ENCODE measurements at places on chromosomes 3 and 15.
A peak's percentile ranks its signal among the peaks of the same experiment; 100 is the strongest.

DNA sequence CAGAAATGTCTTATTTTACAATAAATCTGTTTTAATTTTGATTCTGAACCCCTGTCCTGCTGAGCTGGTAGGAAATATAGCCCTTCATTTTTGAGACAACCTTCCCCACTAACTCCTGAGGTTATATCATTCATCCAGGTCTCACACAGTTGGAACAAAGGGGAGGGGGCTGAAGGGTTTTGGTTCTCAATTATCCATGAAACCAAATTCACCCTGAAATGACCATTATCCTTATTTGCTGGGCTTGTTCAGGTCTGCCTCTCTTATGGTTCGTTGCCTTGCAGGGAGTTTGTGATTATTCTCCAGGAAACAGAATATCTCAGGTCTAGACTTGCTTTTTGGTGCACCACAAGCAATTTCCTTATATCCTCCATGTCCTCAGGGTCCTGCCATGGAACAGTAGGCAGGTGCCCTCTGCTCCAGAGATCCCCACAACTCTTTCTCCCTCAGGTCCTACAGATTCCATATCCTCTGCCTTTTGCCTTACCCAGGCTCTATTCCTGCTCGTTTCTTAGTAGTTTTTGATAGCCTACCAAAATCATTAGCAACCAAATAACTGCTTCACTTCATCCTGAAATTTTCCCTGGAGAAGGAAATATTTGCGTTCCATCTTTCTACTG lies 94.4 kb downstream of the TGFBR2 start:
- no peak for DNase-seq

- DNase-seq, result no peak
Observed at GRCh38 chr3:194389269-194389668, 9.8 kb downstream of the GP5 start.

GRCh38 chr15:93983526-93983925 lies 247.8 kb upstream of the MCTP2 start:
- DNase-seq, result no peak

- no peak for DNase-seq
Observed at GRCh38 chr3:13111173-13111872, 38.1 kb upstream of the IQSEC1 start.

- DNase-seq, result no peak
Observed at GRCh38 chr3:53748512-53749271, 97.5 kb downstream of the CHDH start.

DNA sequence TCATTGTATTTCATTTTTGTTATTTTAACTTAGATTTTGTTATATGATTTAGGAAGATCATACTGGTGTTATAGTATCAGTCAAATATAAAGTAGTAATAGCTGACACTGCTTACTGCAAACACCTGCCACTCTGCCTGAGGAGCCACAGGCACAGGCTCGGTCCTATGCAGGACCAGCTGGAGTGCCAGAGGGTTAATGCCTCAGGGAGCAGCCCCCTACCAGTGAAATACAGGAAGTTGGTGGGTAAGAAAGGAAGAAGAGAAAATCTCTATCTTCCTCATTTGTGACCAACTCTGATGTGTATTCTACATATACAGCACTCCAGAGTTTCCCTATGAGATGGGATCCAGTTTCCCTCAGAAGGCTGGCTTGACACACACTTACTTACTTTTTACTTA lies 593.3 kb downstream of the UNC13C start:
- no peak for DNase-seq

GRCh38 chr3:109021556-109021955 lies 67.9 kb upstream of the GUCA1C start:
- DNase-seq, result no peak

GRCh38 chr3:196737655-196738054 lies 2.0 kb upstream of the PAK2 start:
- no peak for DNase-seq

DNA sequence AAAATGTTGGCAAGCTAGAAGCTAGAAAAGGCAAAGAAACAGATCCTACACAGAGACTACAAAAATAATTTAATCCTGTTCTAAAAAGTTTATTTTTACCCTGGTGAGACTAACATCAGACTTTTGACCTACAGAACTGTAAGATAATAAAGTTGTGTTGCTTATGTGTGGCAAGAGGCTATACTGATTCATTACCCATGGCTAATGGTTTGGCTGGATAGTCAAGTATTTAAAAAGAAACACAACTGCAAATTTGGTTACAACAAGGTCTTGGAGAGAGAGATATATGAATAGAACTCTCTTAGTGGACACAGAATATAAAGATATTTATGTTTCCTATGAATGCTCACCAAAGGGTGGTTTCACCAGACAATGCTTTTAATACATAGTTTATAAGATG lies 364.2 kb upstream of the PLSCR5 start:
- no peak for DNase-seq

- no peak for DNase-seq
Observed at GRCh38 chr3:12345584-12346494, 57.0 kb downstream of the PPARG start.

- no peak for DNase-seq
Observed at GRCh38 chr3:2957115-2957514, 153.1 kb downstream of the IL5RA start.

GRCh38 chr3:45187694-45188141 lies 38.4 kb downstream of the TMEM158 start:
- no peak for DNase-seq

DNA sequence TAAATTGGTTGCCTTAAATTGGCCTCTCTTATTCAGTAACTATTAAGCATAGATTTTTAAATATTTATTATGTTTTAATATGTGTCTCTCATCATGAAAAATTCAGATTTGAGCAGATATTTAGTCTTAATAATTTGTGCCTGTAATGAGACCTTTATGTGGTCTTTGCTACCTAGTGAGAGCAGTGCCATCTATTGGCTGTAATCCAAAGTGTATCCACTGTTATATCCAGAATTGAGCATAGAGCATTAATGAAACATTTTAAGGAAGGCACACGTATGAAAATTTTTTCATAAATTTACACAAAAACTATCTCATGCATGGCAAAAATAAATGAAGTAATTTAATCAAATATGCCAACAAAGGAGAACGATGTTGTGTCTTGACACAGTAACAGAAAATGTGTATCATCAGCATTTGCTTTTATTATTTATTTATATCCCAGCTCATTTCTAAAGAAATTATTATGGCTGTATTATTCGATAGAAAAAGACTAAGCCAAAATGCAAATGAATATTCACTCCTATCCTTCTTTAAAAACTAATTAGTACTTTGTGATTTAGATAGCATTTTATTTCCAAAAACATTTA lies 203.5 kb downstream of the RSRC1 start:
- DNase-seq, result no peak

GRCh38 chr15:78715930-78716329 lies 74.9 kb upstream of the CHRNB4 start:
- DNase-seq, result no peak

- no peak for DNase-seq
Observed at GRCh38 chr3:117486719-117487716, 777.4 kb downstream of the TUSC7 start.

GRCh38 chr3:127209840-127210653 lies 17.1 kb downstream of the PRR23E start:
- DNase-seq, result no peak

GRCh38 chr3:131797776-131798175 lies 237.0 kb downstream of the CPNE4 start:
- no peak for DNase-seq

- no peak for DNase-seq
Observed at GRCh38 chr3:11172096-11172690, 17.9 kb downstream of the HRH1 start.

DNA sequence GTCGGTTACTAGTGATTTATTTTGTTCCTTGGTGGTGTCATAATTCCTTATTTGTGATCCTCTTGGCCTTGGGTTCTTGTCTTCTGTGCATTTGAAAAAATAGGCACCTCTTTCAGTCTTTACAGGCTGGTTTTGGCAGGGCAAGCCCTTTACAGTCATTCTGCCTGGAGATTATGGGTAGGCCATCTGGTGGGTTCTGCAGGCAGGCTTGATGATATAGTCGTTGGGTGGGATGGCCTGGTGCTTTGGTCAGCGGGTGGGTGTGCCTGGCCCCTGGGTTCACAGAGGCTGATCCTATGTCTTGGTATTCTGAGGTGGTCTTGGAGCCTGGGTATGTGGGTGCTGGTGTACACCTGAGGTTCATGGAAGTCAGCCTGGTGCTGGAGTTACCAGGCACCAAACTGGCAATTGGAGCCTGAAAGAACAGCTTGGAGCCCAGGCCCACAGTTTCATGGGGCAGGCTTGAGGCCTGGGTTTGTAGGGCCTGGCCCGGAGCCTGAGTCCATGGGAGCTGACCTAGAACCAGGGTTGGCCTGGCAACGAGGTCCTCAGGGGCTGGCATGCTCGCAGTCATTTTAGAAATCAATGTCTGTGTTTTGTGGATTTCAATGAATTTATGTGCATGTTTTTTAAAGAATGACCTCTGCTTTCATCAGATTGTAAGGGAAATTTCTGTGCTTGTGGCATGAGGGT lies 63.3 kb downstream of the DOCK3 start:
- no peak for DNase-seq

DNA sequence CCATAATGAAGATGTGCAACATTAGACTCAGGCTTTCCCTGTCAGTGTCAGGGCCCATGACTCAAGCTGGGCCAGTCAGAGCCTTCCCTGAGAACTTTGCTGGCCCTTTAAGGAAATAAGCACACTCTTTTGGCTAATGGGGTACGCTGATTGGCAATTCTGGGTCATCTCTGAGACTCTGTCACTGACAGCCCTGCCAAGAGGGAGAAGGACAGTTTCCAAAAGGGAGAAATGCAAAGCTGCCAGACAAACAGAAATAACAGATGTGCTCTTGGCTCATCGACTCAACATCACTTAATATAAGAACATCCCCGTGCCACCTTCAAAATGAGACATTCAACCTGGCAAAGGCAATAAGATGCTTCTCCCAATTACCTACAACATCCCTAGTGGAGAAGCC lies 491.9 kb upstream of the PROK2 start:
- DNase-seq, result no peak

GRCh38 chr15:88450125-88450798 lies 16.9 kb downstream of the MRPL46 start:
- DNase-seq, result peak; percentile 23

DNA sequence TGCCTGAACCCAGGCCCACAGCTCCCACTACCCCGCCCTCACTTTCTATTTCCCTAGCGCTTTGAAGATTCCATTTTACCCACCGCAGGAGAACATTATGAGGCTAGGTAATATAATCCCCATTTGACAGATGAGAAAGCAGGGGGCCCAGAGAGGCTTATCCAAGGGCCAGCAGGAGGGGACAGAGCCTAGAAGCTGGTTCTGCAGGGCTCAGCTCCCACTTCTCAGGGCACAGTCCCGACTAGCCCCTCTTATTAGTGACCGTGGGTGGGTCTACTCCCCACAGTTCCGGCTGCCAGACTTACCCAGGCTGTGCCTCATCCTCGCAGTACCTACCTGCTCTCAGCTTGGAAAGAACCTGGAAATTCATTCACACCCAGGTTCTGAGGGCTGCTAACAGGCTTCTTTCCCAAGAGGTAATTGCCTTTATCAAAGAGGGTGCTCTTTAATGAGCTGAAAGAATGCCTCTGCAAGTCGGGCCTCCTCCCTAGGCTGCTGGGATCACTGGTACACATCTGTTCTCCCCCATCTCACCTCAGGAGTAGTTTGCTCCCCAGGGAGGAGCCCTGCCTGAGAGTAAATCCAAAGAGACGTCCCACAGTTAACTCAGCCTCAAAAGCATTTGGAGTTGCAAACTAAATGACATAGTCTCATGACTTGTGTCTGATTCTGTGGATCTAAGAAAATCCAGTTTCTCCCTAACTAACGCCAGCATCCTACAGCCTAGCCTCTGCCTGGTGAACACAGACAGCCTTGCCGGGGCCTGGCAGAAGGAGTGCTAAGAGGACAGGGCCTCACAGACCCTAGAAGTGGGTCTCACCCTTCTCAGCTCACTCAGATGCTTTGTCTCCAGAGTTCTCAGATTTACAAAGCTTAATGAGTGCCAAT lies 125.0 kb downstream of the CHSY1 start:
- peak; percentile 35 for DNase-seq

- DNase-seq, result no peak
Observed at GRCh38 chr3:59677747-59678702, 628.2 kb upstream of the CFAP20DC start.

DNA sequence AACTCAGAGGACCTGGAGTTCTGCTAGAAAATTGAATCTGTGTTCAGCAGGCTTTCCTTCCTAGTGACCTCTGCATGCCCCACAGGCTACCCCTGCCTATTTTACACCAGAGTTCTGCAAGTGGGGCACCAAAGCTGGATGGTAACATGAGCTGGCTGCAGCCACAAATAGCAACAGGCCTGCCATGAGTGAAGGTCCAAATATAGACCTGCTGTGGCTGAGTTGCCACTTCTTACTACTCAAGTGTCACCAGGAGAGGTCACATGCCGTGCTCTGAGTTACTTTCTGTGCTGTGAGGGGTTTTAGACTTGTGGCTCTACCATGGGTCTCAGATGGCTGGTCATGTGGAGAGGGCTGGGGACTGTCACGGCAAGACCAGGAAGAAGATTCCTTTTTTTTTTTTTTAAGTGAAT lies at the start of gene FSD2:
Gene FSD2, minus strand, starts transcription at position 76 of the 413 bp plus-strand sequence. CDS start 18,679 bp downstream, outside the sequence.
- DNase-seq, result no peak

DNA sequence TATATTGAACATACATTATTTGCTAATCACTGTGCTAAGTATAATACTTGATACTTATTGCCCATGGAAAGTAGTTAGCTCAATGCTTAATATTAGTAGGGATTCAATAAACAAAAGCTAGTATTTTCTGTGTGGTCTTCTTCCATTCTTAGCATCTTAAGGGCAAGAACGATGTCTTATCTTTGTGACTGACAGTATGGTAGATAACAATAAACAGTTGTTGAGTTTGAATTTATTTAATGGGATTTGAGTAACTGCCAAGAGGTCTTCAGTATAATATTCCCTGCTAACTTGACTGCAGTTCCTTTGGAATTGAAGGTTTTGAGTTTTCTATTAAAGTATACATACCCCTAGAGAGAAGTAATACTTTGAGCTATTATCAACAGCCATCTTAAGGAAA lies 70.1 kb downstream of the ZNF609 start:
- no peak for DNase-seq

GRCh38 chr3:55771503-55771902 lies 284.4 kb upstream of the WNT5A start:
- DNase-seq, result no peak

GRCh38 chr3:190862209-190863118 lies at the start of gene GMNC:
Gene GMNC, minus strand, starts transcription at chr3:190862694. Its CDS starts 79 bp downstream, at chr3:190862615.
- DNase-seq, result peak; percentile 18

DNA sequence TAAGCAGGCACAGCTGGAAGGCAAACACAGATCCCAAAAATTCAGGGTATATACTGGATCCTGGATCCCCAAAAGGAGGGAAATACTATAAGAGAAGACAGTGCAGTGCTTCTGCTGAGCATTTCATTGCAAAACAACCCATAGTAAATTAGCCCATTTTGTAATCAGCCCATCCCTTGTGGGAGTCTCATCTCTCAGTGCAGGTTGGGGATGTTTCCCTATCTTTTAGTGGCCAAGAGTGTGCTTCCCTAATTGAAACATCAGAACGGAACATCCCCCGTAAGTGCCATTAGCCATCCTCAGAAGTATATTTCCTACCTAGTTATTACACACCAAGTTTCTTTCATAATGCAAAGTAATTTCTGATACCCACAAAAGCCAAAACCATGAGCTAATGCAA lies 11.2 kb upstream of the MTMR14 start:
- no peak for DNase-seq

GRCh38 chr3:38627956-38628355 lies 21.5 kb downstream of the SCN5A start:
- DNase-seq, result no peak
